ENCODE measurements at places on chromosomes 2 and 18.

- no peak for DNase-seq
Measured at GRCh38 chr2:48906633-48907032, 151.1 kb upstream of the LHCGR start.

- no peak for DNase-seq
Measured at GRCh38 chr18:3661989-3662388, 212.0 kb downstream of the TGIF1 start.

DNA sequence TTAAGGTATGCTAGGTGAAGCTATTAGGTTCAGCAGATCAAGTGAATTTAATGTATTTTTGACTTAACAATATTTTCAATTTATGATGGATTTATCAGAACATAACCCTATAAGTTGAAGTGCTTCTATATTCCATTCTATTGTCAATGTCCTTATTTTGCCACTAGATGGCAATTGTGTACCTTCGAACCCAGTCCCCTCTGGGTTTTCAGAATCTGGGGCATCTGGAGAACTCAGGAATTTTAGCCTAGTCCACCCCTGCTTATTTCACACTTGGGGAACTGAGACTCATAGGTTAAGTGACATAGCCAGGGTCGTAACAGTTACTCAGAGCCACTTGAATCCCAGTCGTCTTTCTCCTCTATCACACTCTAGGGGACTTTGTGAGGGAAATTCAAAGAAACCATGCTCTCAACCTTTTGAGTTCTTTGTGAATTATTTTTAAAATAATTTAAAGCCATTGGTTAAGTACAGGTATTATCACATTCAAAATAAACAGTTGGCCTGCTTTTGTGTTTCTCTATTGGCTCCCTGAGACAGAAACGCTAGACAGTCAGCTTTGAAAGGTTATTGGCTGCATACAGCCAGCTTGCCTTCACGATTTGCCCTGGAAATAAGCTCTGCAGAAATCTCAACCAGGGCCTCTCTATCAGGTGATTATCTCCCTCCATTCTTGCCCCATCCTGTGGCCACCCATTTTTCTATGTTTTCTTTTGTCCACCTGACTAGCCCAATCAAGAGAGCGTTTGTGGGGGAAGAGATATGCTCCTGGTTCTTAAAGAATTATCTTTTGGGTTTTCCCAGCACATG lies 145.0 kb downstream of the TTC27 start:
- peak; percentile 5 for DNase-seq

GRCh38 chr2:10405448-10405847 lies 42.7 kb downstream of the ODC1 start:
- peak; percentile 71 for DNase-seq

DNA sequence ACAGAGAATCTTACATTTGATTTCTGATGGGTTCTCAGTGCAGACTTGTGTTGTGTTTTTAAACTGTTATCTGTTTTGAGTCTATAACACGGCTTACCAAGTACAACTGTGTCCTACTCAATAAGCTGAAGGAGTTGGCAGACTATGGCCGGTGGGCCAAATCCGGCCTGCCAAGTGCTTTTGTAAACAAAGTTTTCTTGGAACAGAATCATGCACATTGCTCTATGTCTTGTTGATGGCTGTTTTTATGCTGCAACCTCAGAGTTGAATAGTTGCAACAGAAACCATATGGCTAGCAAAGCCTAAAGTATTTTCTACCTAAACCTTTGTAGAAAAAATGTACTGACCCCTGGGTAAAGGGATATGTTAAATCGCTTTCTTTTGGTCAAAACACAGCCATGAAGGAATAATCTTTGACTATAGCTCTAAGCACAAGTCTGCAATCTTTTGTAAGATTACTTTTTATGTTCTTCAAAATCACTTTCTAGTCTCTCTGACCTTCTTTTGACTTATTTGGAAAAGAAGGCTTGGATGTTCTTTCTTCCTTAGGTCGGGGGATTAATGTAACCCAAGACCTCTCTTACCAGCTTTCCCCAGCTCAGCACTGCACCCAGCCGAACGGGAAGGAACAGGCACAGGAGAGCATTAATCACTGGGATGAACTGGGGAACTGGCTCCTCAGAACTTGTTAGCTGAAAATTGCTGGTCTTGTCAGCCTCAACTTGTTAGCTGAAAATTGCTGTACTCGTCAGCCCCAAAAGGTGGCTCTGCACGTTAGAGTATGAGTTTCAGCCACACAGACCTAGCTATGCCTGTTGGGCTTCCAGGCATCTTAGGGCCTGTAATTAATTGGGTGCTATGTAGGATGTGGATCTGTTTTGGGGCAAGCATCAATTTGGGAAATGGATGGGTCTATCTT lies 75.4 kb downstream of the CD8B2 start:
- DNase-seq: no peak

DNA sequence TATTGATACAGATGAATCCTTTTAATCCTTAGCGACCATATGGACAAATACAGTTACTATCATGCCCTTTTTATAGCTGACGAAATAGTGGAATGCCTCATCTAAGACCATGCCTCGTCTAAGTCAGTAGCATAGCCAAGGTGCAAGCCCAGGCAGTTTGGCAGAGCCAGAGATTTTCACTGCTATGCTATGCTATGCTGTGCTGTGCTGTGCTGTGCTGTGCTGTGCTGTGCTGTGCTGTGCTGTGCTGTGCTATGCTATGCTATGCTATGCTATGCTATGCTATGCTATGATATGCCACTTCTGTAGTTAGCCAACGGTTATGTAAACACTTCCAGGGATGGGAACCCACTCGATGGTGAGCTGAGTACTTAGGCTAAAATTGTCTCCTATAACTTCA lies 91.6 kb upstream of the MAP4K3 start:
- no peak for DNase-seq

DNA sequence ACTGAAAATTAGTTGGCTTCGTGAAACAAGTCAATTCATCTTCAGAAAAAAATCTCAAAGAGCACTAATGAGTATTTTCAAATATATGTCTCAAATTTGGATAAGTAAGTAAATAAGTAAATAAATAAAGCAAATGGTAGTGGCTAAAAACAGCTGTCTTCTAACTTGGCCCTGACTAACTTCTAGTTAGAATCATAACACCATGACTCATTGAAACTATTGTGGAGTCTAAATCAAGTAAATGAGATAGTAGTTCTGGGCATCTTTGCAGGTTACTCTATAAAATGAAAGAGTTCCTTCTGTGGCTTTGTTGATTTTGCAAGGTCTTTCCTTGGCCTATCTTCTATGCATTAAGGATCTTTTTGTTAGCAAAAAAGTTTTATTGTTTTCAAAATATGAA lies 110.7 kb downstream of the SLC8A1 start:
- no peak for DNase-seq
